ENCODE measurements at places on chromosomes 1 and 21. TPM values are rescaled to one million over a fixed set of nuclear protein-coding genes. Genes with fewer than 3 reads are reported as not detected.

RGS8 gene
- not detected for total RNA-seq

MPL gene
- total RNA-seq, result not detected

PADI2 gene
- total RNA-seq, result 0.95 TPM

FBXO44 gene
- total RNA-seq, result 23.8 TPM

KRTAP13-4 gene
- not detected for total RNA-seq

NTMT2 gene
- not detected for total RNA-seq

MRPS15 gene
- total RNA-seq, result 166 TPM
